ENCODE measurements at places on chromosomes 4 and X.

- DNase-seq = no peak
Measured at GRCh38 chr4:87012265-87012953, 77.6 kb downstream of the AFF1 start.

- peak; percentile 26 for DNase-seq
Measured at GRCh38 chrX:45769761-45770582, 569.3 kb upstream of the DIPK2B start.

DNA sequence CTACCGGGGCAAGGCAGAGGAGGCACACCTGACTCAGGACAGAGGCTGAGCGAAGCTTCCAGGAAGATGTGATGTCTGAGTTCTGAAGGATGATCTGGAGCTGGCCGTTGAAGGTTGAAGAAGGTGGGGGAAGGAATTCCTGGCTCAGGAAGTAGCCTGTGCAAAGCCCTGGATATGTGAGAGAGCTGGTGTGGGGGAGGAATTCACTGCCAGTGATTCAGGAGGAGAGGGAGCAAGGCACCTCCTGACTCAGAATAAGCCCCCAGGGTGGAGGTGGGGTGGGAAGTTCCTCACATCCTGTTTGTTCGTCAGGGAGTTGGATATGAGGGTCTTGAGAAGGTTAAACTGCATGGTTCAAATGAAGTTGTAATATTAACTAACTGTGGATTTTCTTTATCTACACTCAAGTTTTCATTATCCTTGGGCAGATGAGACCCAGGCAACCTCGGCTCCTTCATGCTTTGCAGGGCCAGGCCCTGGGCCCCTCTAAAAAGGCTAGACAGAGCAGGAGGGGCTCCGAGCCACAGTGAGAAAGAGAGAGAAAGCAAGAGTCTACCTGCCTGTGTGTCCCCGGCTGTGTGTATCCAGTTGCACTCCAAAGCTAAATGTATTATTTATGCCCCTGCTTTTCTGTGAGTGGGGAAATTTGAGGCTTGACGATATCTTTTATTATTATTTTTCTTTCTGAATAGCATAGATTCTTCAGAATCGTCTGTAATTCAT, 7.1 kb downstream of the NHSL2 start:
- DNase-seq = no peak

- DNase-seq = no peak
Measured at GRCh38 chrX:24999511-24999910, 16.3 kb downstream of the ARX start.

DNA sequence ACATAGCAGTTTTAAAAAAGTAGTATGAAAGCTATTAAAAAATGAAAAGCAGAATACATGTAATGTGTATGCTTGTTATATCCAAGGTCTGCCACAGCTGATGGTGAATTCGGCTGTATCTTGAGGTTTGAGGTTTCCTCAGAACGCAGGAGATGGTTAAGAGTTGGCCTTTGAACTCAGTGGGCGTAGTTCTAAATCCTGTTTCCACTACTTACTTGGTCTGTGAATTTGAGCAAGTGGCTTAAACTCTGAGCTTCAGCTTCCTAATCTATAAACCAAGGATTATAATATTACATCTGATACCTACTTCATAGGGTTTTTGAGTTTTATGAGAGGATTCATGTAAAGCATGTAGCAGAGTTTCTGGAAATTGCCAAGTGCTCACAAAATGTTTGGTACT, 125.2 kb downstream of the STIM2 start:
- DNase-seq = no peak

DNA sequence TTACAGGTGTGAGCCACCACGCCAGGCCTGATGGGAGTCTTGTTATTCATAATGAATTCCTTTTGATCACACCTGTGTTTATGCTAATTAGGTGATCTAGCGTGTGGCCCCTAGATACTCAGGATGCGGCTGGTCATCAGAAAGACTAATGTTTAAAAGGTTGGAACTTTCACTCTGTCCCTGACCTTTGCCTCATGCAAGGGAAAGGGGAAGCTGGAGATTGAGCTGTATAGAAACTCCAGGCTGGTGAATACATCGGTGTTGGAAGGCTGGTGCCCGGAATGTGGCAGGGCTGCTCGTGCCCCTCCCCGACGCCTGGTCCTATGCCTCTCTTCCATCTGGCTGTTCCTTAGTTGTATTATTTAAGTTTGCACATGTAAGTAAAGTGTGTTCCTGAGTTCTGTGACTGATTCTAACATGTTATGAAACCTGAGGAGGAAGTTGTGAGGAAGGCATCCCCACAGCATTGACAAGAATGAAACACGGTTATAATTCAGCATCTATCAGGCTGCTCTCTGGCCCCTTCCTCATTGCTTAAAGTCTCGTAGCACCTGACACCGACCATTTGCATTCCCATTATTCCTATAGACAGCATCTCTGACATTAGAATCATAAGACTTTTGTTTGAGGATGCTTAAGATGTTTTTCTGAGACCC, 28.9 kb downstream of the CASP3 start:
- DNase-seq = no peak

DNA sequence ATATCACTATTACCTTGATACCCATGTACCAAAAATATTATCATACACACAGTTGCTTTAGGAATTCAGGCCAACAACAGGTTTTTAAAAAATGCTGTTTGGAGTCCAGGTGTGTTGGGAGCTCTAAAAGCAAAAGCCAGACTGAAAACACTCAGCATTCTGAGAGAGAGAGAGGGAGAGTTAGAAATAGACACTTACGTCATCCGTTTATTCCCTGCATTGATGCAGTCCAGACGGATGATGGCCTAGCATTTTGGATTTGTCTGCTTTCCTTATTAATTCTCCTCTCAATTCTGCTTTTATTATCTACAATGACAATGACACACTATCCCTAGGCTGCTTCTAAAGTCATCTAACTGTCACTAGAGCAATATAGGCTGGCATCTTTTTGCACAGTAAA, 358.3 kb upstream of the BOD1L1 start:
- DNase-seq = no peak

DNA sequence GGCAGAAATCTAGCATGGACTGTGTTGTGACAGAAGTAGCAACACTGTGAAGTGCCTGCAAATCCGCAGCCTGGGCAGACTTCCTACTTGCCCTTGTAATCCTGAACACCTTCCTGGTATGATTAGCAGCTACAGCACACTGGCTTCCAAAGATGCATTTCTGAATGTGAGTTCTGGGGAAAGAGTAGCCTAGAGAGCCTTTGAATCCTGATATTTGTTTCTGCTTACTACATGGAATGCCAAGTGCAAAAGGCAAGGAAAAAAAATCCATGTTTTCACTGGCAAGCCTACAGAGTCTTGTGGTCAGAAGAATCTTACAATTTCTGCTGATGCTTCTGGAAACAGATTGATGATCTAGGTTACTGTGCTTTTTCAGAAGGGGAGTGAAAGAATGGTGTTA, 223.7 kb downstream of the COL25A1 start:
- no peak for DNase-seq

DNA sequence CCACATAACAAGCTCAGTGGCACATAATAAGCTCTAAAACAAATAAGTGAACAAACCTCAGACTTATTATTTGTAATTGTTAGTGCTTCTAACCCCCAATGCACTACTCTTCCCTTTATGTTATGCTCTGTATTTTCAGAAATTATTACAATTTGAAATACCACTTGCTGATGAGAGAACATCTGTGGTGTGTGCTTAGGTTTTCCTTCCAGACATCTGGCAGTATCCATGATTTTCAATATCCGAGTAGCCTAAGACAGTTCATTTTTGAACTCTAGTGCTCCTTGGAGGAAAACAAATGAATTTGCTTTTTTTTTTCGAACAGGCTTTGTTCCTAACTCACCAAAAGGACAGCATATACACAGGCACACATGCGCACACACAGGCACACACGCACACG, 278.7 kb upstream of the CLNK start:
- DNase-seq = no peak

DNA sequence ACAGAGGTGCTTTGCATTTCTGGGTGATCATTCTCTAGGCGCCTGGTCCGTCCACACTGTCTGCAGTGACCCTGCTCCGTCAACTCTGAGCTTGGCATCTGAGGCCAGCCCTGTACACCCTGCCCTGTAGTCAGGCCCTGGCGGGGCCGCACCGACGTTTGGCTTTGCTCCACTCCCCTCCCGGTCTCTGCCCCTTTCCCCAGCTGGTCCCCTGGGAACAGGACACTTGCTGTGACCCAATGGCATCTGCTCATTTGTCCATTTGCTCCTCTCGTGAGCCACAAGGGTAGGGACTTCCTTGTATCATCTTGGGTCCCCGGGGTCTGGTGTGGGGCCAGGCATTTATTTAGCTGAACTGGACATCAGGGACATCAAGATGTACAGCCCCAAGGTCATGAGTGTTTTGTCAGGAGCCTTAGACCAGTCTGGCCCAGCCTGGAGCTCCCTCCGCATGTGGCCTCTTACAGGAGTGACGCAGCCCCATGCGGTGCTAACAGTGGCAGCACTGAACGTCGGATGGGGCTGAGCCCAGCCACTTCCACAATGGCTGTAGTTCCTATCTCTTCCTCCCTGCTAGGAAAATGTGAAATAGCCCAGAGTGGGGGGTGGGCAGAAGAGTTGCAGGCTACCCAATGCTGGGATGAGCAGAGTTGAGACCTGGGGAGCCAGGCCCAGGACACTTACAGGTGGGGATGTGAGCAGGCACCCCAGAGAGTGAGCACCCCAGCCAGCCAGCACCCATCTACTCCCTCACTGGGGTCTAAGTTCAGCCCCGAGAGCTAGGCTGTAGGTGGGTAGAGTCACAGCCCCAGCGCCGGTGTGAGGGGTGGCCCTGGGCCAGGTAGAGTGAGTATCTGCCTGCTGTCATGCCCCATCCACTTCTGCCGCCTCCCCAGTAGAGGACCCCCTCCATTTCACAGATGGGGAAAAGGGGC, 2.0 kb upstream of the SH3BP2 start:
- DNase-seq = no peak

DNA sequence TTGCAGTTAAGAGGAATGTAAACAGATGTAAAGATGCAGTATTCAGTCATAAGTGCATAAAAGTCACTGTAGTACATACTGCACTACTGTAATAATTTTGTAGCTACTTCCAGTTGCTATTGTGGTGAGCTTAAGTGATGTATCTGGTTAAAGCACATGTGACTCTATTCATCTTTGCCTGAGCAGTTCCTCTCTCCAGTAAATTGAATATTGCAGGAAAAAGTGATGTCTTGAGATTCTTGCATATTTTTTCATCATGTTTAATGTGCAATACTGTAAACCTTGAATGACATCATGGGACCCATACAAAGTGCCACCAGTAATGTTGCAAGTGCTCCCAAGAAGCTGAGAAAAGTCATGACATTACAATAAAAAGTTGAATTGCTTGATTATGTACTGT, 9.6 kb downstream of the UBA6 start:
- no peak for DNase-seq

- DNase-seq = no peak
Measured at GRCh38 chr4:62075089-62075488, 875.0 kb downstream of the ADGRL3 start.

DNA sequence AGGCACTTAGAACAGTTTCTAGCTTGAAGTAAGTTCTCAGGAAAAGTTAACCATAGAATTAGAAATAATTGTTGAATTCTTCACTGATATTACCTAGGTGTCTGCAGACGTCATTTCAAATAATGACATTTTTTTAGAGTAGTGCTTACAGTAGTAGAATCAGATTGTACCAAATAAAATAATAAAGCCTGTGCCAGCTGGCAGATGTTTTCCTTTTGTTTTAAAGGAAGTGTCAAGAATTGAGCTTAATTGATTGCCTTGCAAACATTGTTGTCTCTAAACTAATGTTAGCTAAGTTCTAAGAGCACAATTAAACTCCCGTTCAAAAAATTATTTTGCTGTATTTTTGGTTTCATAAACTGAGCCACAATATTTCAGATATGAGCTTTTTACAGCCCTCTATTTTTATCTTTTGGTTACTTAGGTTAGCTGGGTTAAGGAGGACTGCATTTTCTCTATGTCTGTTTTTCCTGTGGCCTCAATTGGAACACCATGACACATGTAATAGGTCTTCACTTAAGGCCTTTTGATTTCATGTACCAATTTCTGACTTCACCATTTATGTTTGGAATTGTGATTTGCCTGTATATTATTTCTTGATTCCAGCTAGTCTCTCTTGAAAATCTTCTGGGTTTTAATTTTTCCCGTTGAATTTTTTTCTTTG, 64.2 kb downstream of the DCUN1D4 start:
- no peak for DNase-seq

- no peak for DNase-seq
Measured at GRCh38 chrX:77426811-77427210, 20.4 kb upstream of the FGF16 start.

DNA sequence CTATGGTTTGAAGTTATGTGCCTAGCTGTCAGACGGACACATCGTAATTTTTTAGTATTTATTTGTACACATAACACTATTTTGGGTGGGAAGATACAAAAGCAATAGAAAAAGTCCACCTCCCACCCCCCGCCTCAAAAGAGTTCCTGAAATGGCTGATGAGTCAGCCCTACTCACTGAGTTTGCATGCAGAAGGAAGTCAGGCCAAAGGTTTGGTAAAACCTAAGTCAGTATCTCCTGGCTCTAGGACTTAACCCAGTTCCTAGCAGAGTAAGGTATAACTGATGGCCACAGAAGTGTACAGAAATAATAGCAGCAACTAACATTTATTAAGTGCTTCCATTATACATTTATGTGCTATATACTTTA, 2.9 kb upstream of the KLHL2 start:
- no peak for DNase-seq

GRCh38 chrX:49187028-49187394, 838 bp upstream of the PRICKLE3 start:
- DNase-seq = no peak

- no peak for DNase-seq
Measured at GRCh38 chr4:168666531-168666930, 169.7 kb downstream of the PALLD start.

DNA sequence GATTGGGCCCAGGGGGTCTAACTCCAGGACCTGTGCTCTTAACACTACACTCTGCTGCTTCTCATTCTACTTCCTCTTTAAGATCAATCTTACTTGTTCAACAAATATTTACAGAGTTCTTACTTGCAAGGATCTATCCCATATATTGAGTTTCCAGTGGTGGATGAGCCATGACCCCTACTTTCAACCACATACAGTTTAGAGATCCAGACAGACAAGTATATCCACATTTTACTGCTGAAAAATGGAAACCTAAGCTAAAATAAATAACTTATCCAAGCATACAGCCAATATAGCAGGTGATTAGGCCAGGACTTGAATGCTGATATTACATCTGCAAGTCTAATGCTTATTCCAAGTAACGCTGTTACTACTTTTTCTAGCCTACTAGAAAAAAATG, 18.7 kb downstream of the TMEM150C start:
- DNase-seq = no peak

DNA sequence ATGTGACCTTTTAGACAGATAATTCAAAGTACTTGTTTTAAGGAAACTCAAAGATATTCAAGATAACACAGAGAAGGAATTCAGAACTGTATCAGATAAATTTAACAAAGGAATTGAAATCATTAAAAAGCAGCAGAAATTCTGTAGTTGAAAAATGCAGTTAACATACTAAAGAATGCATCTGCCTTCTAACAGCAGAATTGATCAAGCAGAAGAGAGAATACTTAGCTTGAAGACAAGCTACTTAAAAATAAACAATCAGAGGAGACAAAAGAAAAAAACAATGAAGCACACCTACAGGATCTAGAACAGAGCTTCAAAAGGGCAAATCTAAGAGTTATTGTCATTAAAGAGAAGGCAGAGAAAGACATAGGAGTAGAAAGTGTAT, 123.0 kb upstream of the TET2 start:
- no peak for DNase-seq

- no peak for DNase-seq
Measured at GRCh38 chr4:123994917-123995316, 598.3 kb downstream of the SPRY1 start.

- DNase-seq = no peak
Measured at GRCh38 chr4:145734576-145735346, 54.8 kb downstream of the C4orf51 start.

Data from nucleus accumbens (tissue), 56 donors.